Thyroid gland (tissue), 4 donors: ENCODE measurements at places on chromosomes 7 and 10. TPM values are rescaled to one million over a fixed set of nuclear protein-coding genes. Genes with fewer than 3 reads are reported as not detected.

GRCh38 chr10:131061216-131061615 lies 250.3 kb downstream of the TCERG1L start:
- no peak overlapping the region for H3K4me3 ChIP-seq
- no peaks in the 10 kb centered on the region for H3K4me1 ChIP-seq
- H3K27ac ChIP-seq = no peak overlapping the region
- no peaks in the 10 kb centered on the region for H3K36me3 ChIP-seq
- H3K27me3 ChIP-seq = no peaks in the 10 kb centered on the region

- no peaks in the 10 kb centered on the region for H3K36me3 ChIP-seq
- H3K4me3 ChIP-seq = no peak overlapping the region
- H3K4me1 ChIP-seq = peaks cover 2% of the 10 kb centered on the region
- no peak overlapping the region for H3K27ac ChIP-seq
These were observed 143.1 kb downstream of the AHR start for GRCh38 chr7:17441557-17441956.

DNA sequence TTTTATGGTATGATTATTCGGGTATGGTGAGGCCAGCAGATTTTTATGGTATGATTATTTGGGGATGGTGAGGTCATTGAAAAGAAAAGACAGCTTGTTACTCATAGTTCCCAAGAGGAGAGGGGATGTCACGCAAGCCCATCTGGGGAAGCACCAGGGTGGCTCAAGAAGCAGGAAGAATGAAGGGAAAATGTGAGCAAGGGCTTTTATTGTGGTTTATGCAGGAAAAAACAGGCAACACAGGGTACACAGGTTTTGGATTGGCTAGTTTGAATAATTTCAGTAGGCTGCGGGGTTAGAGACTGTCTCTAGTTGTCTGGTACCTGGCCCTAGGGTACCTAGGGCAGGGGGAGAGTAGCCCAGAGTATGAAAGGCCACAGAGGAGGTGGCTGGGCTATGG lies 26.8 kb upstream of the DGKI start:
- H3K27me3 ChIP-seq = no peaks in the 10 kb centered on the region
- H3K27ac ChIP-seq = peak overlapping the region; percentile 53
- H3K4me3 ChIP-seq = no peak overlapping the region
- peaks cover 50% of the 10 kb centered on the region for H3K4me1 ChIP-seq

ACBD7 gene
- 0.54 TPM for total RNA-seq

DNA sequence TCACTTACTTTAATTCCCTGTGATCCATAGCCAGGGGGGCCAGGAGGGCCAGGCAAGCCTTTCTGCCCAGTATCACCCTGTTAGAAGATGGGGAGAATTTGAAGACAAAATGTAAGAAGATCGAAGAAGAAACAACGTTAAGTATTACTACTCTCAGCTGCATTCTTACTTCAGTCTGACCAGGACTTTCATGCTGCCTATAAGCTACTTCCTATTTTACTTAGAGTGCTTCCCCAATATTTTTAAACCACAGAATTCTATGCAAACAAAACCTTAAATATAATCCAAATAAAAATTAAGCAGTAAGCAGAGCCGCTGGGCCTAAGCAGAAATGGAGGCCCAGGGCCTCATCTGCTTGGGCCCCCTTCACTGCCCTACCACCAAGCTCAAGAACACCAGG lies 117.8 kb downstream of the COL28A1 start:
- H3K4me3 ChIP-seq = no peak overlapping the region
- DNase-seq = no peak
- no peaks in the 10 kb centered on the region for H3K27me3 ChIP-seq
- no peak overlapping the region for H3K27ac ChIP-seq
- no peaks in the 10 kb centered on the region for H3K36me3 ChIP-seq

KAZALD1 gene
- total RNA-seq = 9.0 TPM
